ENCODE measurements at places on chromosomes 6 and 20.
A peak's percentile ranks its signal among the peaks of the same experiment; 100 is the strongest.

GRCh38 chr6:5188646-5189045 is 72.1 kb downstream of the LYRM4 start:
- DNase-seq, result no peak

GRCh38 chr6:73169111-73169510 is 56.2 kb downstream of the KHDC1L start:
- DNase-seq, result peak; percentile 22

DNA sequence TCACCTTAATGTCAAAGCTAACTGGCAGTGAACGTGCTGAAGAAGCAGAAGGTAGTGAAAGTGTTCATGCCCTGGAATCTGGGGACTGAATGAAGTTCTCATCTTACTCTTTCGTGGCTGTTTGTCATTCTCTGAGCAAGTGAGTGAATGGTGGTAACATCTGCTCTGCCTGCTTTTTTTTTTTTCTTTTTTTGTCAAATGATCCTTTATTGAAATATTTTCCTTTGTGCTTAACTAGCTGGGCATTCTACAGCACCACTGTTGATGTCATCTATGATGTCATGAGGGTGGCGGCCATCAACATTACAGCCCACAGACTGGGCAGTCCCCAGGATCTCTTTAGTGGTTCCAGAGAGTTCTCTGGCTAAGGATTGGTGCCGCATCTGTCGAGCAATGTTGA is 65.2 kb downstream of the RIN2 start:
- DNase-seq, result peak; percentile 41

DNA sequence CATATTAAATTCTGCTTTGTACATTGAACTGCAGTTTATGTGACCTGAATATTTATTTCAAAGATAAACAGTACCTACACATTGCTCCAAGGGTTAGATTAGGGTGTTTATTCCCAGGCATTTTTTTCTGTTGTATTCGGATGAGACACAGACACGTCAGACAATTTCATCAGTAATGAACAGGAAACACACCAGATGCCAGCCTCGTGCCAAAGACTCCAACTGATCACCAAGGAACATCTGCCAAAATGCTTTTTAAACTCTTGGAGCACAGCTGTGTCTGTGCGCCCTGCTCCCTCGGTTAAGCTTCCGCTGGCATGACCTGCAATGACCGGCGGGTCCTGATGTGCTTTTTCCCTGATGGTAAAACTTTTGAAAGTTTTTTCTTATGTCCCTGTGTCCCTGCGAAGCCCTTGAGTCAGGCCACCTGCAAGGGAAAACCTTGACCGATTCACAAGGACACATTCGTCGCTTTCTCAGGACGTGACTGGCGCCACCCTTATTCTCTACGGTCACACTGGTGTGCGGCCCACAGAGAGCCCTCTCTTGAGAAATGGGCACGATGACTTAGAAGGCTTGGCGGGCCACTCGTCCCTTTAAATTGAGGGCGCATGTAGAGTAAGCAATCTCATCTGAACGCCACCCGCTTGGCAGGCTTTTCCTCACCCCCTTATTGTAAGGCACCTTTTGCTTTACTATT is 173.9 kb downstream of the QKI start:
- peak; percentile 67 for DNase-seq

GRCh38 chr6:113823916-113824315 is 33.2 kb upstream of the MARCKS start:
- DNase-seq, result peak; percentile 13

- DNase-seq, result no peak
These were observed 3.1 kb upstream of the NKX2-2 start for GRCh38 chr20:21516861-21517565.

DNA sequence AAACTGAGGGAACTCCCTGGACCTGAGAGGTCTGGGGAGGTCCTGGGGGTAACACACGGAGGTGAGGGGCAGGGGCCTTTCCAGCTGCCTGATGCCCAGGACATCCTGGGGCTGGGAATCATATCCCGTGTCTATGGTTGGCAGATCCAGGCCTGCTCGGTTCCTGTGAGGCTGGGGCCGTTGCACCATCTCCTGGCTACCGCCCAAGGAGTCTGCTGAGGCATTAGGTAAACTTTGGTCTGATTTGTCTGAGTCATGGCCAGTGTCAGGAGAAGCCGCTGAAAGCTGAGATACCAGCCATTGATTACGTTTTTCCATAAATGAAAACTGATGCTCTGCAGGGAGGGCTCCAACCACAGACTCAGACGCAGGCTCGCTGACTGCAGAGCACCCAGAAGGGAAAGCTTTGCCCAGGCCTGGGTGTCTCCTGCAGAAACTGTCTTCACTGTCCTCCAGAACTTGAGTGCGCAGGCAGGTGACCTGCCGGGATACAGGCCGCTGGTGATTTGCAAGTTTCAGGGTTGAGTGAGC is 14.2 kb downstream of the TRAF3IP2 start:
- DNase-seq, result peak; percentile 67

- no peak for DNase-seq
These were observed 109.2 kb downstream of the CDYL start for GRCh38 chr6:4885341-4885933.

- no peak for DNase-seq
These were observed 114.3 kb downstream of the DST start for GRCh38 chr6:56528412-56528841.

DNA sequence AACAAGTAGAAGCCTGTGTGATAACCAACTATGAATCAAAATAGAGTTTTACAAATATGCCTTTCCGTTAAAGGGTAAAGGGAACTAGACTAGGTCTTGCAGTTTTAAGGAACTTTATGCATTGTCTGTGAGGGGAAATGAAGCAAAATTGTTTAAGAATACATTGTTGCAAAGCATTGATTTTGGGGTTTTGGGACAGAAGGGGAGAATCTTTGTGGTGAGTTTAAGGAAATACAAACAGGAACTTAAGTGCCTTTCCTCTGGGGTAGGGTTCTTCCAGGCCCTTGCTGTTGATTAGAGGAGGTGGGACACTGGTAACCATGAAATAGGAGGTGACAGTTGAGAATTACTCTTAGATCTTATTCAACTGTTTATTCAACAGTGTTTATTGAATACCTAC is 4.7 kb downstream of the MAPK14 start:
- DNase-seq, result no peak

GRCh38 chr6:125228981-125229479 is 72.7 kb downstream of the HDDC2 start:
- DNase-seq, result no peak

DNA sequence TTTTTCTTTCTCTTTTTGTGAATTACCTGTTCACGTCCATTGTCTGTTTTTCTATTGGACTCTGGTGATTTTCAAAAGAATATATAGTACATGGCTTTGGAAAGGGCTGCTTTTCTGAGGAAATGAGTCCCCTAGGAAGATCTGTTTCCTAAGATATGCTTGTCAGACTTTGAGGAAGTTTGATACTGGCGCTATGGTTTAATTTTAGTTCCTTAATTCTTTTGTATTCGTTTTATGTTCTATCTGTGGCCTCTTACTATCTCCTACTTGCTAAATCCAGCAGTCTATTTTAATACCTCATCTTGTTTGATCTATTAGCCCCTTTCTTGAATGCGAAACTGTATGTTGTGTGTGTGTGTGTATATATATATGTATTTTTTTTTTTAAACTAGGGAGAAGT is 101.9 kb downstream of the LIN28B start:
- DNase-seq, result no peak

DNA sequence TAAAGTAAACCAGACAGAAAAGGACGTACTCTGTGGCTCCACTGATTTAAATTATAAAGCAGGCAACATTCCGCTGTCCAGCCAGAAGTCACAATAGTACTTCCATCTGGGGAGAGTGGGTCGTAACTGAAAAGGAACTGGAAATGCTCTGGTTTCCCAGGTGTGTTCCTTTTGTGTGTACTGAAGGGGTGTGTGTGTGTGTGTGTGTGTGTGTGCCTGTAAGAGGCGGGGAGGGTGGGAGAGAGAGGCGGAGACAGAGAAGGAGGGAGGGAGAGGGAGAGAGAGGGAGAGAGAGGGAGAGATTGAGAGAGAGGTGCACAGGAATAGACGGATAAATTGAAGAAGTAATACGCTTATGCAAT is 178.4 kb upstream of the ZNF184 start:
- DNase-seq, result no peak

Data from tongue (tissue), 3 donors.